ENCODE measurements at places on chromosomes 4 and X.

DNA sequence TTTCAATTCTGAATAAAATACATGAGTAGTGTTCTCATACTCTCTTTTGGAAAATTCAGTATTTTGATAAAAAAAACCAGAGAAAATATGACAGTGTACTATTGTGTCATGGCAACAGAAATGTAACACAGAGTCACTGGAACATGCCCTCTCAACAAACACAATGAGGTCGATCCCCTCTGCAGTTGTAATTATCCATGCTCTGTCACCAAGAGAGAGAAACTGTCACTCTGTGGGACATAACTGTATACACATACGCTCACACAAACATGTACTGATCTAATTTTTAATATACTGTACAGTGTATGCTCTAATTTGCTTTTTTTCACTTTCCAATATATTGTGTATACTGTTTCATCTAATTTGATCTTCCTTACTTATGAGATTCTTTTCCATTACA, 1136.8 kb upstream of the TENM3 start:
- no peak for DNase-seq

- no peak for DNase-seq
These were observed 51.8 kb downstream of the CHRDL1 start for GRCh38 chrX:110743679-110744340.

- no peak for DNase-seq
These were observed 11.6 kb upstream of the NR3C2 start for GRCh38 chr4:148453833-148454232.

DNA sequence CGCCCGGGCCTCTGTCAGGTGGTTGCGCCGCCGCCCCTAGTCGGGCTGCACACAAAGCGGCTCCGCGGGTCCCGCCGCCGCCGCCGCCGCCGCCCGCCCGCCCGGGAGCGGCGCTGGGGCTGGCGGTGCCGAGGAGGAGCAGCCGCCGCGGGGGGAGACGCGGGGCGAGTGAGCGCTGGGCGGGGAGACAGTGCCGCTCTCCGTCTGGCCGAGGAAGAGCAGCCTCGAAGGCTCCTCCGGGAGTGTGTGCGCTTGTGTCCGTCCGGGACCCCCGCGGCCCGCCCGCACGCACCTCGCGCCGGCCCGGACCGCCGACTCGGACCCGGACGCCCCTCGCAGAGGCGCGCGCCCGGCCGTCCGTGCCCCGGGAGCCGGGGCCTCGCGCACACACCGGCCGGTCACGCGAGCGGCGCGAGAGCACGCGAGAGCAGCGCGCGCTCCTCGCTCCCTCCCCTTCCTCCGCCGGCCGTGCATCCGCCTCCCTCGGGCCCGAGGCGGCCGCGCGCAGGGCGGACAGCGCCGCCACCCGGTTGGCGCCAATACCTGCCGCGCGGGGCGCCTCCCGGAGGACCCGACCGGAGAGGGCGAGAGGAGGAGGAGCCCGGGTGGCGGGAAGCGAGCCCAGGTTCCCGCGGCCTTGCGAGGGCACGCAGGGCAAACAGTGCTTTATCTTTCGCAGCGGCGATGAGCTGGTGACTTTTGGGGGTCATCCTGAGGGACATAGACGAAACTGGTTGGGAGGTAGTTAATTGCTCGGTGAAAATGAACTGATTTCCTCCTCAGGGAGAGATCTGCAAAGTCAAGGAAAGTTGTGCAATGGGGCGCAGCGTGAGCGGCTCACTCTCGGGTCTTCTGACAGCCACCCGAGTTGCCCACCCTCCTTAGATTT, at the start of gene PDS5A:
Gene PDS5A, minus strand, starts transcription at position 423 of the 889 bp plus-strand sequence. CDS start 1,334 bp downstream, outside the sequence.
- peak; percentile 84 for DNase-seq

DNA sequence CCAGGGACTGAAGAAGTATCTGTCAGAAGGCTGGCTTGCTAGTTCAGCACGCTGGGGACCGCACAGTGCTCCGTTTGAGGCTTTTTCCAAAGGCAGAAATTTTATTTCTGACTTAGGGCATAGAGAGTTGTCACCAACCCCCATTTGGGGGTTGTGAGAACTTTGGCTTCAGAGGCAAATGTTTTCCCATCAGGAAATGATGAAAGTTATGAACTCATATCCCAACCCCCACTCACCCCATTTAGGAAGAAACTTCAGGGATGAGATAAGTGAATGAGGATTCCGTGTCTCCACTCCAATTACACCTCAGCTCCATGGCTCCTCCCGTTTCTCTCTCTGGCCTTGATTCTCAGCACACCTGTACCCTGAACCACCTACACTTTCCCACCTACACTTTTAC, 4.3 kb upstream of the WDR13 start:
- no peak for DNase-seq

GRCh38 chr4:19944806-19945205, 306.9 kb upstream of the SLIT2 start:
- no peak for DNase-seq

DNA sequence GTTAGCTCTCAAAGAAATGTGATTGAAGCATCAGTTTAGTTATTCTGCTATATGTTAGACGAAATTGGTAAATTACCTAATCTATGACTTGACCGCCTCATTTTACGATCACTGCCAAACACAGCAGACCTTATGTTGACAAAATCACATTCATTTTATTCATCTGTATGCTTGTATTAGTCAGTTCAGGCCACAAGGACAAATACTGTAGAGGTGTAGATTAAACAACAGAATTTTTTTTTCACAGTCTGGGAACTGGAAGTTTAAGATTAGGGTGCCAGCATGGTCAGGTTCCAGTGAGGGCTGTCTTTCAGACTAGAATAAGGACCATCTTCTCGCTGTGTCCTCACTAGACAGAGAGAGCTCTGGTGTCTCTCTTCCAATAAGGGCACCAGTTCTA, 177.1 kb downstream of the NWD2 start:
- DNase-seq = no peak

- no peak for DNase-seq
These were observed 3.2 kb upstream of the AMMECR1 start for GRCh38 chrX:110321081-110321480.

GRCh38 chr4:6478546-6479220, 6.3 kb upstream of the PPP2R2C start:
- DNase-seq = no peak

DNA sequence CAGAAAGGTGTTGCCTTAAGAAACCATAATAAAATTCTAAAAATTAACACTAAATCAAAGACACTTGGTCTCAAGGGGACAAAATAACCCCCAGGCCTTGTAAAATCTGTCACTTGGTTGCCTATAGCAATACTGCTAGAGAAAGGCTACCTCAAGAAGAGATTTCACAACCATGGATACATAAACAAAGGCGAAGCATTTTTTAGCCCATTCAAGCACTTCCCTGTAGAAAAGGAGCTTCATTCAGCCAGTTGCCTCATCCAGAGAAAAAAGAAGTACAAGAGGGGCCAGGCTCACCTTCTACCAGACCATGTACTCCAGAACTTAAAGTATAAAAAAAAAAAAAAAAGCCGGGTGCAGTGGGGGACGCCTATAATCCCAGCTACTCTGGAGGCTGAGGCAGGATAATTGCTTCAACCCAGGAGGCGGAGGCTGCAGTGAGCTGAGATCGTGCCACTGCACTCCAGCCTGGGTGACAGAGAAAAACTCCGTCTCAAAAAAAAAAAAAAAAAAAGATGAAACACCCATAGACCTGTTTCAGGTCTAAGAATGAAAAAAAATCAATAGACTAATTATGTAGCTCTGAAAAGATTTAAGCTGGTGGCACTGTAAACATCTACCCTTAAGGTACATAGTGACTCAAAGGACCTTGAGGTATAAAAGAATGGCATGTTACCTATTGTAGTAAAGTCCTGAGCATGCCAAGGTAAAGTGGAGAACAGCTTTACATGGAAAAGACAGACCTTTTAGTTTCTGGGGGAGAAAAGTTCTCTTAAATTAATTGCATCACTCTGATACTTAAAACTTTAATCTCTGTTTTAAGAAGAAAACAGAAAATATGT, 18.0 kb downstream of the RUFY3 start:
- no peak for DNase-seq

DNA sequence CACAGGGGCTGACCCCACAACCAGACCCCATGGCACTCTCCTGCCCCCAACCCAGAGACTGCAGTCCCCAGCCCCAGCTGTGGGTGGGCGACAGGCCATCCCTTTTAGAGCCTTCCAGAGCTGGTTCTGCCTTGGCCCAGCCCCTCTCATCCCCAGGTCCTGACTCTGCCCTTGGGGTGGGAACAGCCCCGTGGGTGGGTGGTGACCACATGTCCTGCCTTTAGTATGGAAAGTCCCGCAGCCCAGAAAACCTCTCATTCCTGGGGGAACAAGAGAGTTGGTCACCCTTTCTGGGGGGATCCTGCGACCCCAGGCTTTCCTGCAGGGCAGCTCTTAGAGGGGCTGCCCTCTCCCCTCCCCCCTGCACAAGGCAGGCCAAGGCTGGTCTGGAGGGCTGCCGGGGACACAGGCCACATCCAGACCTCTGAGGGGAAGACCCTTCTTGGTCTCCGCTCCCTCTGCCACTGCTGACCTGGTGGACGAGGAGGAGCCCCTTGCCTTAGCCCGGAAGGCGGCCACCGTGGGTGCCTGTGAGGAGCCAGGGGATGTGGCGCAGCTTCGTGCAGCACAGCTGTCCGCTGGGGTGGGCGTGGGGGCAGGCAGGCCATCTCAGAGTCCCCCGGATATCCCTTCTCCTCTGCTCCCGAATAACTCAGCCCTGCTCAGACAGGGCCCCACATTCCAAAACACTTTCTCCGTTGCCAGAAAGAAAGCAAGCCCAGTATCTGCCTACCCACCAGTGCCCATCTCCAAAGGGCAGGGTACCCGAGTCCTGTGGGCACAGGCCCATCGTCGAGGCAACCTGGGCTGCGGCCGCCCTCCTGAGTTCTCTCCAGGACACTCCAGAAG, 6.7 kb upstream of the MXD4 start:
- DNase-seq = no peak

GRCh38 chr4:147587041-147587440, 30.2 kb upstream of the TMEM184C start:
- no peak for DNase-seq

DNA sequence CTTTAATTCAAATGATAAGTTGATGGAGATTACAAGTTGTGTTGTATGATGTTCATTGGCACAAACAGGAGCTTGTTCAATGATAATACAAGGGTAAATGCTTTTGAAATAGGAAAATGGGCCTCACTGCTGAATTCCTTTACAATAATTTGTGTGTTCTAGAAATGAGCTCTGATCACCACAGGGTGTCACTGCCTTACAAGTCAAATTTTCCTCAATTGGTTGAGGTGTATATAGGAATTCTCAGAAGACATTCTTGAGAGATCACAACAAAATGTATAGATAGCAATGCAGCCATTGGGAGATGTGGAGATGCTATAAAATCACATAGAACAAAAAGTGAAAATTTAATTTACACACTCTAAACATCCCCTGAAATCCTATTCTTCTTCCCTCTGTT, 49.6 kb downstream of the KLF8 start:
- DNase-seq = peak; percentile 21
